ENCODE measurements at places on chromosomes 4 and X.

DNA sequence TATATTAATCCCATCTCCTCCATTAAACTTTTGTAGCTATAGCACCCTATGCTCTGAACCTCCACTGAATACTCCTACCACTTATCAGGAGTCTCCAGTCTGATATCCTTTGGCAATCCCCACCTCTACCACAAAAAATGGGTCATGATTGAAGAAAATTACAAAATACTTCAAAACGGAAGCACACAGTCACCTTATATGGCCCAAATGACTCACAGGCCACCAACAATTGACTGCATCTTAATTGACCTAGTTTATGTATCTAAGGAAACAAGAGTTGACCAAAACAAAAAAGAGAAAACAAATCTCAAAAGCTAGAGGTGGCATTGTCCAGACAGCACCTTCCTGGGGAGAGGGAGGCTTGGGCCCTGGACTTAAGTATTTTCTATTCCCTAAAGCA lies 120.0 kb upstream of the DIAPH2 start:
- DNase-seq, result no peak

- no peak for DNase-seq
These were observed 13.7 kb downstream of the ARX start for GRCh38 chrX:25001808-25002660.

DNA sequence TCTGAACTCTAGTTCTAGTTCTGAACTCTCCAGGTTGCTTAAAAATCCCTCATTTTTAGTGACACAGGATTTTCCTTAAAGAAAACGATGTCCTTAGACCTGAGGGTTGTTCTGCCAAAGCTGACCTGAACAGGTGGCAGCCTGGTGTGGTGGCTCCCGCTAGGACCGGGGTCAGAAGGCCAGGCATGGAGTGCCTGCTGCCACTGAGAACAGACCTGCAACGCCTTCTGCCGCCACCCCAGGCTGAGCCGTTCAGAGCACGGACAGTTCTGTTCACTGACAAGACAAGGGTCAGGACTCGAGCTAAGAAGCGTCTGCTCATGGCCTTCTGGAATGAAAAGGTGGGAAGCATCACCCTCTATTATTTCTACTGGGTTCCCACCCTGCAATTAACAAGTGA lies 15.8 kb downstream of the DCTD start:
- no peak for DNase-seq

DNA sequence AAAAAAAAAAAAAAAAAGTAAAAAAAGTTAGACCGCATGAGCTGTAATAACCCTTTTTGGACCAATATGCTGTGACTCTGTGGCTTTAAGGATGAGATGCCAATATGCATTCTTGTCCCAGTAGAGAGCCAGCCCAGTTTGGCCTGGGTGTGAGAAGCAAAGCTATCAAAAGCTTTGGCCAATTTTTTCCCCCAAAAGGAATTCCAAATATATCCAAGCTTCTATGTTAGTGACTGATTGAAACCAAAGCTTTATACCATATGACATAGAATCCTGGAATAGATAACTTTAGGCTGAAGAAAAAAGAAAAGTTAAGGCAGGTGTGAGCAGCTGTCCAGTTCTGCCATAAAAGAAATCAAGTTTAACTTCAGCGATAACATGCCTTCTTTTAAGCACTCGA lies 30.5 kb upstream of the RBPJ start:
- no peak for DNase-seq

DNA sequence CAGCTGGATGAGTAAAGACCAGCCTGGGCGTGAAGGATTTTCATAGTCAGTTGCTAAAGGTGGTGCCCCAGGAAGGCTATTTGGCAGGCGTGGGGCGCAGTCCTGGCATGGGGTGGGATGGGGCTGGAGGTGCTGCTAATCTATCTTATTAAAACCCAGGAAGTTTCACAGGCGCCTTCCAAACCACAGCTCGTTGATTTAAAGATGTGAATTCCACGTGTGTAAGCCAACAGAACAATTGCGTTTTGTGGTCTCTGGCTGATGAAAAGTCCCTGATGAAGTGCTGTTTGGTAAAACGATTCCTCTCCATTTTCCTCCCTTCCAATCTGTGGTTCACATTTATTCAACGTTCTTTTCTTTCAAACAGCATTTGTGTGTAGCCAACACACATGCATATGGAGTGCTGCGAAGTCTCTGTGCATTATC lies 105.0 kb downstream of the TBL1X start:
- no peak for DNase-seq

DNA sequence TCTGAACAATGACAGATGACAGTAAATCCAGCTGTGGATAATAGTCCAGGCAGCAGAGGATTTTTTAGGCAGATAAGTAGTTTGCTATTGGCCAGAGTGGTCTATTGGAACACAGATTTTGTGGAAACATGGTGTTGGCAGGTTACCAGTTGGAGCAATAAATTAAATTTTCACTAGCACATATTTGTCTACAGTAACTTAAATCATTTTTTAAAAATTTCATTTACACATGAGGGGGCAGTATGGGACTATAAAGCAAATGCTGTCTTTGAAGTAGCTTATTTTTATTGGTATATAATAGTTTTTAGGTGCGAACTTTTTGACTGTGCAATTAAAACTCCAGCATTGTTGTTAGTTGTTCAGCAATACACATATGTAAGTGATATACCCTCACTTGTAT lies 289.8 kb downstream of the ARHGAP10 start:
- peak; percentile 22 for DNase-seq

DNA sequence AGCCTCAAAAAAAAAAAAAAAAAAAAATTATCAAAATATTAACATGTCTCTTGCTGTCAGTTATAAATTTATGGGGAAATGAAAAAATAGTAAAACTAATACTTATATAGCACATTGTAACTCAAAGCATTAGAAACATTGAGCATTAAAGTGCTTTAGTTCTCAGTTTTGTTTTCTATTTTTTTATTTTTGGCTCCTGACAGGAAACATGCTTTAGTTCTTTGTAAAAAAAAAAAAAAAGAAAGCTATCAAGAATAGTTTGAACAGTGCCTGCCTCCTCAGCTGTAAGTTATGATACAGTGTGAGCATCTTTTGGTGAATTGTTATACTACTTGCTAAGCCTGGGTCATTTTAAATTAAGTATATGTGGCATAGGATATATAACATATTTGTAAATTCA lies 5.1 kb upstream of the CENPC start:
- no peak for DNase-seq

DNA sequence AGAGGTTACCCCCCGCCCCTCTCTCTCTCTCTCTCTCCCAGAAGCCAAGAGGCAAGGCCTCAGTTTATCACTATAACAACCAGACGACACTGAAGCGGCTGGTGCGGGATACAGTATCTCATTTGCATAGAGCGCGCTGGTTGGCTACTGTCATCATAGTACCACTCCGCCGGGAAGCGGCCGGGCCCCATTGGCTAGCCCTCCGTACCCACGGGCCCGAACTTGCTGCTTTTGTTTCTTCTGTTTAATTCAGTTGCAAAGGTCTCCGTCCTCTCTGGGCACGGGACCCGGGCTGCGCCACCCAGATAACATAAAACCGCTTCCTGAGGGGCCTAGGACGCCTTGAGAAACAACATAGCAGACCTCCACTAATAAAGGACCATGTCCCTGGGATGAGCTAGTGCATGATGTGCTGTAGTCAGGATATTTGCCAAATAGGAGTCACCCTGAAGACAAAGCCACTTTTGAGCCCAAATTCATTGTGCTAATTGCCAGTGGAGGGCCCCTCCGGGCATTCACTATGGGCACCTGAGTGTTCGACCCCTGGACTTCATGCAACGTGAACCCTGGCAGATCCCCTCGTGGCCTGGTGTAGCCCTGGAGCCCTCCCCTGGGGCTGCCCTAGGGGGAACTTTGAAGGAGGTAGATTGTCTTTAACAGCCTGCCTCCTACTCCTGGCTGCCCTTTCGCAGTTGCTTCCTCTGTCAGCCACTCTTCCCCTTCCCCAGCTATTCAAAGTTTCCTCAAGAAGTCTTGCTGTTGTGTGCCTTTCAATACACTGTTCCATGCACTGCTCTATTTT lies at the start of gene PCYT1B:
PCYT1B (minus strand) TSS at position 91 of the 802 bp plus-strand sequence. CDS start 242 bp downstream, outside the sequence.
- peak; percentile 56 for DNase-seq

DNA sequence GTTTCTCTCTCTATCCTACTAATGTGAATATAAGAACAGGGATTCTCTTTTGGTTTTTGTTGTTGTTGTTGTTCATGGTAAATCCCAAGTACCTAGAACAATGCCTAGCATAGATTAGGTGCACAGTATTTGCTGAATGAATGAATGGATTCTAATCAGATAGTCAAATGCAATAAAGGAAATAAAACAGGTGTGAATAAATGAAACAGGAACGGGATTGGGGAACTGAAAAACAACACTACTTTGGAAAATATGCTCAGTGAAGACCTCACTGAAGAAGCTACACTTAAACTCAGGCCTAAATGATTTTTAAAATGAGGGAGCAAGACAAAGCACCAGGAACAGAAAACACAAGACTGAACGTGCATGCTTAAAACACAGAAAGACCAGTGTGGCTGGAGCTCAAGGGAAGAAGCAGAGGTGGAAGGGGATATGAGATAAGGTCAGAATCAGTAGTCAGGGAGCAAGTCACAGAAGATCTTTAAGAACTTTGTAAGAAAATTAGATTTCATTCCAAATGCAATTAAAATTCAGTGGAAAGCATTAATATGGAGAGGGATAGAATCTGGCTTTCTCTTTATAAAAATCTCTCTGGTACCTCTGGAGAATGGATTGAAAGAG lies 144.7 kb downstream of the ZAR1 start:
- DNase-seq, result no peak

GRCh38 chr4:161285461-161285860 lies 878.3 kb downstream of the FSTL5 start:
- DNase-seq, result no peak

- DNase-seq, result no peak
These were observed 427.5 kb downstream of the BCOR start for GRCh38 chrX:39670281-39670680.

DNA sequence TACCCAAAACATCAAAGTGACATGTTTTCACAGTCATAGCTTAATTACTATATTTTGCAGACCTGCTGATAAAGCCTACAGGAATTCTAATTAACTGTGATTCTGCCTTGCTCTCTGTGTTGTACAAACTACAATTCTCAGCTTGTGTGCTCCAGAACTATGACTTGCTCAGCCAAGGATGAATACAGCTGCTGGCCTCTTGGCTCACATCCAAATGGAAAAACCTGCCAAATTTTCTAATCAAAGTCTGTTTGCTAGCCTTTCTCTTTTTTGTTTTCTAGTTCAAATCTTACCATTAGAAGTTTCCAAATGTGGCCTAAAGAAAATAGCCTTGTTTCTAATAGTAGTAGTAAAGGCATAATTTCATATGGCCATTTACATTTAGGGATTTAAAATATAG lies 1176.8 kb downstream of the FAM133A start:
- no peak for DNase-seq

DNA sequence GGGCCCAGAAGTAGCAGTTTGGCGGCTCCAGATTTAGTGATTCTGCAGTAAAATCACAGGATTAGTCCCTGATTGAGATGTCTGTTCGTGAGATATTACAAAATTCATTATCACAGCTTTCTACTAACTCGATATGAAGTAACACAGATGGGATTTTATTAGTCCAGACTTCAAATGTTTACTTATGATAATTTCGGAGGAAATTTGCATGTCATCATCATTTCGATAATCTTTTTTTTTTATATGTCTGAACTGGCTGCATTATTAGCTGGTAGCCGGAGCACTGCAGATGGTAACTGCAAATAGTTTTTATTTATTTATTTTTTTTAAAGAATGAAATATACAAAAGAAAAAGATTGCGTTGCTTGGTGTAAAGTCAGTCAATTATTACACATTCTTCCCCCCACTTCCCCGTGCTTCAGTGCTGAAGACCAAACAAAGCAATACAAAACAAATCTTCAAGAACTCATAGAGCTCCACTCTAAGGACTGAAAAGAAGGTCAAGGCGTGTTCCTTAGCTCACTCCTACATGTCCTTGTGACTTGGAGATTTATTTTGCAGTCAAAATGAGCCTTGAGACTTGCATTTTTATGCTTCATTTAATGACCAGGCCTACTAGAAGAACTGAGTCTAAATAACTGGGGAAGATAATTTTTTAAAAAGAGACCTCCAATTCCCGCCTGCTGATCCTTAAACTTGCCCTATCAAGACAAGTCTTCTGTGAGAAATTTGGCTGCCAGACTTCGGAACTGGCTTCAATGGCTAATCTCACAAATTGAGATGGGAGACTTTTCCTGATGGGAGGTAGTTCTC lies 11.7 kb upstream of the PITX2 start:
- DNase-seq, result no peak

DNA sequence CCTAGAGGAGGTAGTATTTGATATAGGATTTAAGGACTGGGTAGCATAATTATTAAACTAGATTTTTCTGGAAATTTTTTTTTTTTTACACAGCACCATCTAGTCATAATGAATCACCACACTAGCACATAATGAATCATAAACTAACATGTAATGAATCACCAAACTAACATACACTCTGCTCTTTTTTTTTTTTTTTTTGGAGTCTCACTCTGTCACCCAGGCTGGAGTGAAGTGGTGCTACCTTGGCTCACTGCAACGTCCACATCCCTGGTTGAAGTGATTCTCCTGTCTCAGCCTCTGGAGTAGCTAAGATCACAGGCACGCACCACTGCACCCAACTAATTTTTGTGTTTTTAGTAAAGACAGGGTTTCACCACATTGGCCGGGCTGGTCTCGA lies 92.5 kb downstream of the FAM13A start:
- no peak for DNase-seq

DNA sequence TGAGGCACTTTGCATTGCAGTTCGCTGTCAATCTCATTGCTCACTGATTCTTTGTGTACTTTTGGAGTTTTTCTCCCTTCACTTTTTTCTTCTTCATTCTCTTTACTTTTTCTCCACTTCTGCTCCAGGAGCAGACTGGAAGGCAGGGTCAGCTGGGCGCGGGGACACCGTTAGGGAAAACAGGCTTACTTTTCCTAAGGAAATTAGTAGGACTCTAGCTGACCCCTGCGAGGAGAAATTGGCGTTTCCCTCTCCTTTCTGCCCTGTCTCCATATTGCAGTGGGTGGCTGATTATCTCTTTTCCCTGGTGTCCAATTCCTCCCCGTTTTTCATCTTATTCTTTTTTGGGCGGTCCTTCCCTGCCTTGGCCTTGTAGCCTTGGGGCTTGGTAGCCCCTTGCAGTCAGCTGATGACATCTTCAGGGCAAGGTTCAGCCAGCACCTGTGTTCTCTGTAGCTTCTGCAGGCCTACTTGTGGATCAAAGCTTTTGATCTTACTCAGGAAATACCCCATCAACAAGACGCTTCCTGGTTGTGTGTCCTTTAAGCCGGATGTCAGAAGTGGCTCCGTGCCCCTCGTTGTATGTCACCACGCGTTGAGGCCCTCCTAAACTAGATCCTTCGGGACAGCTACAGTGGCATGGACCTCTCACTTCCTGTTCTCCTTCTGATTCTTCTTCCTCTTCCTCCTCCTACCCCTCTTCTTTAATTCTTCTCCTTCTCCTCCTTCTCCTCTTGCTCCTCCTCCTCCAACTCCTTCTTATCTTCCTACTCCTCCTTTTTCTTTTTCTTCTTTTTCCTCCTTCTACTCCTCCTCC lies 36.1 kb downstream of the NBDY start:
- DNase-seq, result peak; percentile 33

GRCh38 chr4:148075438-148075837 lies 343.6 kb downstream of the ARHGAP10 start:
- no peak for DNase-seq

GRCh38 chrX:40470830-40471429 lies 109.8 kb upstream of the ATP6AP2 start:
- no peak for DNase-seq
